Left kidney (tissue), 8 donors: ENCODE measurements at places on chromosomes 1 and 21. TPM values are rescaled to one million over a fixed set of nuclear protein-coding genes. Genes with fewer than 3 reads are reported as not detected.

DNA sequence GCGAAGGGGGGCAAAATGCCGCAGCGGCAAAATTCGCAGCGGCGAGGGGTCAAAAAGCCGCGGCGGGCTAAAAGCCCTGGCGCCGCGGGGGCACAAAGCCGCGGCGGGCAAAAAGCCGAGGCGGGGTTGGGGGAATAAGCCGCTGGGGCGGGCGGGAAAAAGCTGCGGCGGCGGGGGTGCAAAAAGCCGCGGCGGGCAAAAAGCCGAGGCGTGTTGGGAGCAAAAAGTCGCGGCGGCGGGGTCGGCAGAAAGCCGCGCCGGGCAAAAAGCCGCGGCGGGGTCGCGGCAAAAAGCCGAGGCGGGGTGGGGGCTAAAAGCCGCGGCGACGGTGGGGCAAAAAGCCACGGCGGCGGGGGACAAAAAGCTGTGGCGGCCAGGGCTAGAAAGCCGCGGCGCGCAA lies 3902.5 kb downstream of the SRGAP2C start:
- DNase-seq: no peak

The PLEKHG5 gene
- 15.9 TPM for polyA plus RNA-seq

- DNase-seq: no peak
Observed at GRCh38 chr1:57464756-57465155, 40.9 kb upstream of the DAB1 start.

The GPATCH4 gene
- 36.9 TPM for polyA plus RNA-seq

The FALEC gene
- polyA plus RNA-seq: 0.83 TPM

- no peak for DNase-seq
Observed at GRCh38 chr1:36879613-36880012, 154.7 kb downstream of the GRIK3 start.

- DNase-seq: no peak
Observed at GRCh38 chr1:203667616-203668015, 41.0 kb downstream of the ATP2B4 start.

GRCh38 chr1:211876851-211877590 lies 46.5 kb upstream of the LPGAT1 start:
- no peak for DNase-seq
